CD8-positive, alpha-beta memory T cell (primary cell): ENCODE measurements at places on chromosomes 4 and X. TPM values are rescaled to one million over a fixed set of nuclear protein-coding genes. Genes with fewer than 3 reads are reported as not detected.
A peak's percentile ranks its signal among the peaks of the same experiment; 100 is the strongest.

SLC9B1 gene
- total RNA-seq: 1.2 TPM

GALNT7 gene
- 18.0 TPM for total RNA-seq

FGF16 gene
- not detected for total RNA-seq

PABPC1L2A gene
- not detected for total RNA-seq

ADH1A gene
- total RNA-seq: not detected

DUSP21 gene
- not detected for total RNA-seq

DNA sequence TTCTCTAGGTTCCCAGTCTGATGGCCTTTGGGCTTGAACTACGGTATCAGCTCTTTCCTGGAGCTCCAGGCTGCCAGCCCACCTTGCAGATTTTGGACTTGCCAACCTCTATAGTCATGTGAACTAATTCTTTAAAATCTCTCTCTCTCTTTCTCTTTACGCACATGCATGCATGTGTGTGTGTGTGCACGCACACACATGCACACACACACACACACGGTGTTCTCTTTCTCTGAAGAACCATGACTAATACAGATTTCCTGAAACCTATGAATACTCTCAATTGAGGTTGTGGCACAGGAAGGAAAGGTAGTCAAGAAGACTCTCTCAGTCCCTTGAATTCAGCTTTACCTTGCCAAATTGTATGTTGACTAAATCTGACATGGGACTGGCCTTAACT is 6.2 kb upstream of the ZCCHC13 start:
- no peaks in the 10 kb centered on the region for H3K4me1 ChIP-seq
- H3K36me3 ChIP-seq: no peaks in the 10 kb centered on the region
- H3K4me3 ChIP-seq: no peak overlapping the region
- no peak overlapping the region for H3K27ac ChIP-seq
- no peaks in the 10 kb centered on the region for H3K27me3 ChIP-seq
- DNase-seq: no peak

- no peaks in the 10 kb centered on the region for H3K27me3 ChIP-seq
- no peak overlapping the region for H3K27ac ChIP-seq
- DNase-seq: no peak
- no peak overlapping the region for H3K4me3 ChIP-seq
These were observed 23.3 kb downstream of the TRMT2B start for GRCh38 chrX:101028562-101028961.

DNA sequence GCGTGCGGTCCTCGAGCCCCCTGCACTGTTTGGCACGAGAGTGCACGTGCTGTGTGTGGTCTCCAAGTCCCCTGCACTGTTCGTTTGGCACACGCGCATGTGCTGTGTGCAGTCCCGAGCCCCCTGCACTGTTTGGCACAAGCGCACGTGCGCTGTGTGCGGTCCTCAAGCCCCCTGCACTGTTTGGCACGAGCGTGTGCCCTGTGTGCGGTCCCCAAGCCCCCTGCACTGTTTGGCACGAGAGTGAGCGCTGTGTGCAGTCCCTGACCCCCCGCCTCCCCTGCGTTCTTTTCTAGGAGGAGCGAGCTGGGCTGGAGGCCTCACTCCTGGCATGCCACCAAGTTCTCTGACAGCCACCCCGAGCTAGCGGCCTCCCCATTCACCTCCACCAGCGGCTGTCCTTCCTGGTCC is 76.5 kb upstream of the CLDN34 start:
- no peaks in the 10 kb centered on the region for H3K4me1 ChIP-seq
- H3K27me3 ChIP-seq: no peaks in the 10 kb centered on the region
- no peak overlapping the region for H3K27ac ChIP-seq
- H3K36me3 ChIP-seq: no peaks in the 10 kb centered on the region

DNA sequence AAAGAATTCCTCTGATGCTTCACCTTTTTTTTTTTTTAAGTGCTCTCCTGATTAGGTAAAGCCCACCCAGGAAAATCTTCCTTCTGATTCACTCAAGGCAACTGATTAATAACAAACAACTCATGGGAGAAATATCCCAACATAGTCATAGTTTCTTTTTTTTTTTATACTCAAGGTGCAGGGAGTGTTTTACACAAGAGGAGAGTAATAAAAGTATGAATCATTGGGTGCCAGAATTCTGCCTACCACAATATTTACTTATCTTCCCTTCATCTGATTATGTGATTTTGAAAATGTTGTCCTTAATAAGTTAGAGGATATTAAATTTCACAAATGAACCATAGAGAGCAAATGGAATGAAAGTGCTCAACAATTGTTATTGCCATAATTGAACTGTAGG is 329.9 kb downstream of the TECRL start:
- no peak overlapping the region for H3K27ac ChIP-seq
- no peak for DNase-seq
- no peak overlapping the region for H3K4me3 ChIP-seq
- no peaks in the 10 kb centered on the region for H3K27me3 ChIP-seq

DNA sequence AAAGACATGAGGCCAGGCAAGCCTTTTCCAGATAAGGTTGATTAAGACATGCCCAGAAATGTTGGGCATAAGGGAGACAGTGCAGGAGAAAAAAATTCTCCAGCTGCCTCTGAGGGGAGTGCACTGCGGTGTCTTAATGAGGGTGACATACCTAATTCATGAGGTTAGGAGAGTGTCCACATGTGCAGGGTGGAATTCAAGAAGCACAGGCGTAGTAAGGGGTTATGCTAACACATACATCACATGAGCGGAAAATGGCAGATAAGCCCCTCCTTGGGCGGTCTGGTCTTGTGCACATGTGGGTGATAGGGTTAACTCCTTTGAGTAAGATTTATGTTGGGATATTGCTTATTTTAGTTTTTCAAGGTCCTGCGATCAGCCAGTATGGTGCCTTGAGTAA is 122.4 kb downstream of the PHKA2 start:
- no peak overlapping the region for H3K27ac ChIP-seq
- no peaks in the 10 kb centered on the region for H3K4me1 ChIP-seq
- H3K27me3 ChIP-seq: no peaks in the 10 kb centered on the region
- H3K36me3 ChIP-seq: no peaks in the 10 kb centered on the region

DNA sequence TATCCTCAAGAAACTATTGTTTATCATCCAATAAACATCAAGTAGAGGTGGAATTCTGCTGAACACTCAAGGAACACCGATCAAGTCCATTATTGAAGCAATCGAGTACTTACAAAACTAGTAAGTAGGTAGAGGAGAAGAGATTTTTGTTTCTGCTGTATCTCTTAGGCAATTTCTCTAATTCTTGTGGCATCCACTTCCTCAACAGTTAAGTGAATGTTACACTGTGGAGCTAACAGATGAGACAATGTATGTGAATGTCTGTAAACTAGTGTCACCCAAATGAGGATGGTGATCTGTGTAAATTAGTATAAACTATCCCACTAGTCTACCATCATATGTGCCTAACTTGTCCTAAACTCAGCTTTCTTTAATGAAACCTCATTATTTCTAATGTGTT is 261.6 kb downstream of the ARHGAP24 start:
- H3K4me3 ChIP-seq: no peak overlapping the region
- H3K36me3 ChIP-seq: no peaks in the 10 kb centered on the region
- no peak for DNase-seq
- no peaks in the 10 kb centered on the region for H3K27me3 ChIP-seq
- no peaks in the 10 kb centered on the region for H3K4me1 ChIP-seq
- H3K27ac ChIP-seq: no peak overlapping the region

- DNase-seq: no peak
- H3K36me3 ChIP-seq: no peaks in the 10 kb centered on the region
- no peaks in the 10 kb centered on the region for H3K27me3 ChIP-seq
- no peak overlapping the region for H3K27ac ChIP-seq
- no peaks in the 10 kb centered on the region for H3K4me1 ChIP-seq
These were observed 40.4 kb upstream of the MAOA start for GRCh38 chrX:43615660-43616059.

DNA sequence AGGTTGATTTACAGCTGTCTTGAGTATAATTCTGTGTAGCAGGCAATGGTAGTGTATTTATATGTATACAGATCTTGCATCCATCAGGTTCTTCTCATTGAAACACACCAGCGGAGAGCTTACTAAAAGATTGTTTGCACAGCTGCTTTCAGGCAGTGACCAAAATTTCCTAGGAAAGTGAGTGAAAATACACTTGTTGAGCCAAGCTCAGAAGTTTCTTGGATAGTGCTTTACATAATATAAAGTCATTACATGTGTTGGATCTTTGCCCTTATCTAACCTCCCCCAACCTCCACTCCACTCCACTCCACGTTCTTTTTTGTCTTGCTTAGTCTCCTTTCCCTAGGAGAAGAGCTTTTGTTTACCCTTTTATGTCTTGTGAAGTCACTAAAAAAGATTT is 34.1 kb downstream of the CNKSR2 start:
- H3K27ac ChIP-seq: no peak overlapping the region
- DNase-seq: no peak
- H3K4me1 ChIP-seq: no peaks in the 10 kb centered on the region
- H3K4me3 ChIP-seq: no peak overlapping the region

DNA sequence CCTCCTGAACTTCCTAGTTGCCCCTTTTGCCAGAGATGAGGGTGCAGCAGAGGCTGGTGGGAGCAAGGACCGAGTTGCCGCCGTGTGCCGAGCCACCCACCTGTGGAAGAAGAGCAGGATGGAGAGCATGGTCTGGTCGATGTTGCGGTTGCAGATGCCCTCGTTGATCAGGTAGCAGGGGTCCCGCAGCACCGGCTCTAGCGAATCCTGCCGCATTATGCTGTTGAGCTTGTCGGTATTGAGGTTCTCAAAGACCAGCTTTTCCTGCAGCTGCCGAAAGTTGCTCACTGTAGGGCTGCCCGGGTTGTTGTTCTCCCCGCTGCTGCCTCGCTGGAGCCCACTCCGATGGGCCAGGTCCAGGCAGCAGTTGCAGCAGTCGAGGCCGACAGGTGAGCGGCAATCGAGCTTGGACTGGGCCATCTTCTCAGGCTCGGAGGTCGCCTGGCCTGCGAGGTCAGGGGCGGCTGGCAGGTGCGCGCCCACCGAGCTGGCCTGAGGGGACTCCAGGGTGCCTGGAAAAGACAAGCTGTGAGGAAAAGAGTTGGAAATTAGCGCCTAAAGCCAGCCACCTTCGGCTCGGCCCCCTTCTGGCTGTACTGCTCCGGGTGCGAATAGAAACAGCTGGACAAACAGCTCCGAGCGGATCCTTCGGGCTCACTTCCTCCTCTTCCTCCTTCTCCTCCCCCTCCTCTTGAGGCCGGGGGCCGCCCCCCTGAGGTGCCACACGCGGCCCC is 420 bp downstream of the TSC22D3 start:
- H3K36me3 ChIP-seq: no peaks in the 10 kb centered on the region
- peak overlapping the region; percentile 43 for H3K27ac ChIP-seq
- H3K4me1 ChIP-seq: no peaks in the 10 kb centered on the region
- H3K27me3 ChIP-seq: no peaks in the 10 kb centered on the region

DNA sequence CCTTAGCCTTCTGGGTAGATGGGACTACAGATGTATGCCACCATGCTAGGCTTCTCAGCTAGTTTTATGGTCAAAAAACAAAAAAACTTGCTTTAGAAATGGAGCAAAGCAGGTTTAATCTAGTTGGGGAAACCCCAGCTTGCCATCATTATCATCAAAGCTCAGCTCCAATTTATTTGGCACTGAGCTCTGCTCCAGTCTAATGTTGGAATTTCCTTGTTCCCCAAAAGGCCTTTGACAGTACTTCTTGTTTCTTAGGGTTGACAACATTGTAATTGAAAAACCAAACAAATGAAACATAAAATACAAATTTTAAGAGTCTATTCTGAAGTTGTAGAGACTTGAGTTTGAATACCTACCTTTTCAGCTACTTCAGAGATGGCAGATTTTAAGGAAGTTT is 48.0 kb downstream of the MRPL1 start:
- no peaks in the 10 kb centered on the region for H3K4me1 ChIP-seq
- H3K27me3 ChIP-seq: no peaks in the 10 kb centered on the region
- H3K36me3 ChIP-seq: no peaks in the 10 kb centered on the region
- DNase-seq: no peak
- H3K27ac ChIP-seq: no peak overlapping the region

DNA sequence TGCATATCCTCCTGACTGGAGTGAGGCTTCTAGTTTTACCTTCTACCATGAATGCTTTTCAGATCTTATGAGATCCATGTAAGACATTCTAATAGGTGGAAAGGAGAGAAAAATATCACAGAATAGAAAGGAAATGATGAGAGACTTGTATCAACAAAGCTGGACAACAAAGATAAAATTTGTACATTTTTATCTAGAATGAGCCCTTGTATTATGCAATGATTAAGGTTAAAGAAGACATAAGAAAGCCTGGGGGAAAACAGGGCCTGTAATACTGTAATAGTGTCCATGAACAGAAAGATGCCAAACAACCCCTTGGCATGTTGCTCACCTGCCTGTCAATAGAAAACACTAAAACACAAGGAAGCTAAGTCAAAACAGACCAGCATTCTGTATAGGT is 44.2 kb upstream of the SCRG1 start:
- no peak overlapping the region for H3K4me3 ChIP-seq
- H3K4me1 ChIP-seq: no peaks in the 10 kb centered on the region
- no peak overlapping the region for H3K27ac ChIP-seq
- H3K27me3 ChIP-seq: no peaks in the 10 kb centered on the region
- no peak for DNase-seq
